Stimulated activated CD4-positive, alpha-beta T cell treated with anti-CD3 and anti-CD28 coated beads, Interleukin-15, amount 100 ng/mL, for 1 hour (primary cell): ENCODE measurements at places on chromosomes 2 and 18.

DNA sequence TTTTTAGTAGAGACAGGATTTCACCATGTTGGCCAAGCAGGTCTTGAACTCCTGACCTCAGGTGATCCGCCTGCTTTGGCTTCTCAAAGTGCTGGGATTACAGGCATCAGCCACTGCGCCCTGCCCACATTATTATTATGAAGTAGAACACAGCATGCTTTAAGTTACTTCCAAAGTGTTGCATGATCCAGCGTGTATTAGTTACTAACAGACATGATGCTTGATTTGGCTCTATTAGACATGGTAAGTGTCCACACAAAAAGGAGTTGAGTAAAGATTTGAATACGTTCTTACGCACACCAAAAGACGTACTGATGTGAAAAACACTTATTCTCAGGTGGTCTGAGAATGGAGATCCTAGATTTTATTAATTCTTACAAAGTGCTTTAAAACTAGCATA lies 50.0 kb downstream of the SLC38A11 start:
- no peak for DNase-seq

DNA sequence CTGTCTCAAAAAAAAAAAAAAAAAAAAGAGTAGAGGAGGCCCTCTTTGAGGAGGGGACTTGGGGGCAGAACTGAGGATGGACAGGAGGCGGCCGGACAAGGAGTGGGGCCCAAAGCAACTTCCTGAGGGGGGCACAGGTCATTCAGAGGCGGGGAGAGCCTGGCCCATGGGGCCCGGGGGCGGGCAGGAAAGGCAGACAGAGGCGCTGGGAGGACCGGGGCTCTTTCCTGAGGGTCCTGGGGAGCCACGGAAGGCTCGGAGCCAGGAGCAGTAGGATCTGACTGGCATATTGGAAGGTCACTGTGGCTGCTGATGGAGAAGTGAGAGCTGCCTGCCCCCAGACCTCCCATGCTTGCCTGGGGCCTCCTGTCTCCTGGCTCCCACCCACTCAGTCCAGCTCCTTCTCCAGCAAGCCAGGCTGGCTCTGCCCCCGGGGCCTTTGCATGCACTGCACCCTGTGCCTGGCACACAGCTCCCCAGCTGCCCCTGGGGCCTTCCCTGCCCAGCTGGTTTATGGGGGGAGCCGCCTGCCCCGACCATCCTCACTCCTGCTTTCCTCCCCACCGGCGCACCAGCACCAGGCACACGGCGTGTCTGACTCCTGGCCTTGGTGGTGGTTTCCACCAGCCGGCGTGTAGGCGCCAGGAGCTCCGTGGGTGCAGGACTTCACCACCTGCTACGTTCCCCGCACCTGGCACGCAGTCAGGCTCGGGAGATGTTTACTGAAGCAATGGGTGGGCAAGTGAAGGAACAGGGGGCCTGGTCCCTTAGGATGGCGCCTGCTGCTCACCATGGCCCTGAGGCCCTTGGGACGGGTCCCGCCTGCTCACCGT lies 5.6 kb downstream of the ESPNL start:
- DNase-seq: no peak

- DNase-seq: no peak
These were observed 126.1 kb downstream of the HNMT start for GRCh38 chr2:138090330-138090729.

- no peak for DNase-seq
These were observed 368.5 kb downstream of the LRRTM1 start for GRCh38 chr2:79935771-79936657.

DNA sequence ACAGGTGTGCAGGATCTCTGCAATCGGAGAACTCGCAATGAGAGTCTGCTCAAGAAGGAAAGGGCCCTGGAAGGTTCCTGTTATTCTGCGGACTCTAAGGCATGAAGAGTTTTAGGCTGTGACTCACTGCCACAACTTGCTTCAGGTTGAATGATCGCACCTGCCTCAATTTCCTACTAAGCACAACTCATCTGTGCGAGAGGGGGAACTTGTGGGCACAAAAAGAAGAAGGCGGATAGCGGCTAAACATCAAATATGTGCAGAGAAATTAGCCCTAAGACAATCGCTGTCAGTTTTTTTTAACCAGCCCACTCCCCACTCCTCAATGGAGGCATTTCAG lies 14.0 kb upstream of the CREG2 start:
- no peak for DNase-seq

DNA sequence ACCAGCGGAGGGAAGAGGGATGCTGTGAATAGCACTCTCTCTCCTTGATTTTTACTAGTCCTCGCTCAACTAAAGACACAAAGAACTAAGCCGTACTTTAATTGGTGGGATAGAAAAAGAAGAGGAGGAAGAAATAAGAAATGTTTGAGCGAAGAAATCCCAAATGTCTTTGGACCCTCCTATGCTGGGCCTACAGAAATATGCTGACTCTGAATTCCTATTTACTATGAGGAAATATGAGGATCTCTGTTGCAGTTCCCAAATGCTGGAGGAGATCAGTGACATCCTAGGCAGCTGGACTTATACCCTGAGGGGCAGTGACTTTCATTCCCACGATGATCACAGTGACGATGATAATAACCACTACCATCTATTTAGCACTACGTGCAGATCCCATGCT lies 16.6 kb upstream of the PIEZO2 start:
- no peak for DNase-seq
